ENCODE measurements at places on chromosomes 3 and 15.

DNA sequence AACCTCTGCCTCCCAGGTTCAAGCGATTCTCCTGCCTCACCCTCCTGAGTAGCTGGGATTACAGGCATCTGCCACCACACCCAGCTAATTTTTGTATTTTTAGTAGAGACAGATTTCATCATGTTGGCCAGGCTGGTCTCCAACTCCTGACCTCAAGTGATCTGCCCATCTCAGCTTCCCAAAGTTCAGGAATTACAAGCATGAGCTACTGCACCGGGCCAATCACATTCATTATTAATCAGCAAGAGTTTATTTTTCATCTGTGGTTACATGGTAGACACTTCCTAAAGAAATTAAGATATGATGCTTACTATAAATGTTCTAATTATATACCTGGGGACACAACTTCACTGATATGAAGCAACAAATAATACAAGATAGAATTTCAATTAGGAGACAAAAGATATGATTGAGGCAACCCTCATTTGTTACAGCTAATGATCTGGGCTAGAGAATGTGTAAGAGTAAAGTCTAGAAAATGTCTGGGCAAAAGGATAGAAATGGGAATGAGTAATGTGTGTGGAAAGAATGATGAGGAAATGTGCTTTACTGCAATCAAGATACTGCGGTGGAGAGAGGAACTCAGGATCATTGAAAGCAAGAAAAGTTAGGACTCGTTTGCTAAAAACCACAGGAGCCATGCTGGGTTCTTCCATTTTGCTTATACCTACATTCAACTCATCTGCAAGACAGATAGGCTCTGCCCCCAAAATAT, 366.8 kb downstream of the ZIC1 start:
- no peak for DNase-seq

- no peak for DNase-seq
Observed at GRCh38 chr3:111676211-111677006, 81.3 kb upstream of the ZBED2 start.

DNA sequence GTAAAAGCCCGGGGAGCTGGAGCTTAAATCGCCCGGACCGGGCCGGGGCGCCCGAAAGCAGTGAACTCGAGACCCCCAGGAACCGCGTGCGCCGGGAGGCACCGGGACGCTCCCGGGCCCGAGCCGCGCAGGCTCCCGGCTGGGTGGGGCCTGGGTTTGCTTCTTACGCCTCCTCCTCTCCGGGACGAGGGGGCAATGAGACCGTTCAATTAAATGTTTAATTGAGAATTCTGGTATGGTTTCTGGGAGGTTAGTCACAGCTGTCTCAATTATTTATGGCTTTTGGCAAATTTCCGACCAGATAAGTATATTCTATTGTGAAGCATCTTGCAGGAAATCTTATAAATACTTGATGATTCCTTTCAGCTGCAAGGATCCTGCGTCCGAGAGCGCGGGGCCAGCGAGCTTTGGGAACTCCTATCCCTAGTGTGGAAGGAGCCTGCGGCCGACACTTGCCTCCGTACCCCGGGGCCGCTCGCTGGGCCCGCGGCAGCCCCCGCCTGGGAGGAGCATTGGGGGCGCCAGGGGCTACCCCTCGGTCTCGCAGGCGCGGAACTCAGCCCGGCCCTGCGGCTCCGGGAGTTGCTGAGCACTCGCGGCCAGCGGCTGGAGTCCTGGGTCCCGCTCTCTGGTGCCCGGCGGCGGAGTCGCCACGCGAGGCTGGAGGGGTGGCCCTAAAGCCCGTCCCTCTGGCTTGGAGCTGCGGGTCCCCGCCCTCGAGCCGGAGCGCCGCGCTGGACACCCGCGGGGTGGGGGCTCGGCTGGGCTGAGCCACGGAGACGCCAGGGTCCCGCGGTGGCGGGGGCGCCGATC, 10.3 kb downstream of the ISL2 start:
- no peak for DNase-seq

GRCh38 chr15:45665261-45665660, 30.4 kb downstream of the SQOR start:
- no peak for DNase-seq

- DNase-seq, result no peak
Observed at GRCh38 chr3:63193647-63194046, 84.5 kb upstream of the SYNPR start.

Data from right renal cortex interstitium (tissue), 3 donors.